Activated T-cell treated with anti-CD3 and anti-CD28 coated beads, Interleukin-2, amount 50 U/mL, for 48 hours (primary cell): ENCODE measurements at places on chromosomes 5 and 9.

DNA sequence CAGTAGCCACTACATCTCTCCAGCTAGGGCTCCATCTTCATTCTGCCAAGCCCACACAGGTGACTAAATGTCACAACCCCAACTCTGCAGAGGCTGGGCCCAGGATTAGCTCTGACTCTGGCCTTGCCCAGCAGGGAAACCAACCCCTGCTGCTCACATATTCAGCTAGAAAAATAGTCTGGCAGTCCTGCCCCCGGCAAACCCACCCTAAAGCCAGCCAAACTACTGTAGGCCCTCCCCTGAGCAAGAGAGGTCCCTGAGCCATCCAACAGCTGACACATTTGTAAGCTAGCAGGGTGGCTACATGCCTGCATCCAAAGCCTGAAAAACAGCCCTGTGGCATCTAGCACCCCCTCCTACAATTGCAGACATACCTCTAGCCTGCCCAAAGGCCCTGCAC is 11.3 kb upstream of the HAVCR2 start:
- no peak for DNase-seq

DNA sequence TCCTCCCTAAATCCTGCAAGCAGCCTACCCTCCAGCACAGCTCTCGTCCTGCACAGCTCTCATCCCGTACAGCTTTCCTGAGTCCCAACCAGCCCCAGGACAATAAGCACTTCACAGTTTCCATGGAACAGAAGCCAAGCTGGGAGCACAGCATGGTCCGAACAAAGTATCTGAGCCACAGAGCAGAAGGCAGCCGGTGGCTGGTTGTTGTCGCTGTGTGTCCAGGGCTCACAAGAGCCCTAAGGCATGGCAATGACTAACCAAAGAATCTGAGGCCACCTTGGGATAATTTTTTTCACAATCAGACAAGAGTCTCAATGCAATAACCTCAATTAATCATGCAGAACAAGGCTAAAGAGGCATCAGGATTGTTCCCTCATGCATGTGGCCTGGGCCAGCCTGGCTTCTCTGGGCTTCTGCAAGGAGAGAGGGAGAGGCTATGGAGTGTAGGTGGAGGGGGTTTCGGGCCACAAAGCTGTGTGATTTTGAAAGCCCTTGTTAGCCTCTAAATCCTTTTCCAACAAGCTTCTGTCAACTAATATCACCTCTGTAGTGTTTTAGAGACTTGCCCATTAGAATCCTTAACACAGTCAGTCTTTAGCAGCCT is 323.4 kb downstream of the PIK3R1 start:
- no peak for DNase-seq

DNA sequence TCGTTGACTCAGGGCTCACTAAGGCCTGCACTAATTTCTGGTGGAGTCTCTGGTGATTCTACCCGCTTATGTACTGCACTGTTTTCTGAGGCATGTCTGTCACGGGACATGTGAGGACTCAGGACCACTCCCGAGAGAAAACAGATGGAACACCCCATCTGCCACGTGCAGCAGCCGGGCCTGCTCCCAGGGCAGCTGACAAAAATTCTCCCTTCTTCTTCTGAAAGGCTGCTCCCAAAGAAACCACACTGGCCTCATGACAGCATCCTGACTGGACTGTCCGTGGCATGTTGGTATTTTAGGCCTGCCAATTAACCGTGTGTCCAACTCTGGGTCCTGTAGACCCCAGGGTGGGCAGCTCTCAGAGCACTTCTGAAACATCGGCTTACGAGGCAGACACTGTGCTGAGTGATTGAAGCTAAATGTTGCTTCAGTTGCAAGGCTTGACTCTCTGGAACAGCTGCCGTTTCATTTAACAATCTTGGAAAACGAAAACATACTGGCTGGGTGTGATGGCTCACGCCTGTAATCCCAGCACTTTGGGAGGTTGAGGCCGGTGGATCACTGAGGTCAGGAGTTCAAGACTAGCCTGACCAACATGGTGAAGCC is 39.0 kb downstream of the FAM240B start:
- DNase-seq, result no peak

GRCh38 chr9:72779614-72780013 is 173.2 kb downstream of the ALDH1A1 start:
- no peak for DNase-seq

DNA sequence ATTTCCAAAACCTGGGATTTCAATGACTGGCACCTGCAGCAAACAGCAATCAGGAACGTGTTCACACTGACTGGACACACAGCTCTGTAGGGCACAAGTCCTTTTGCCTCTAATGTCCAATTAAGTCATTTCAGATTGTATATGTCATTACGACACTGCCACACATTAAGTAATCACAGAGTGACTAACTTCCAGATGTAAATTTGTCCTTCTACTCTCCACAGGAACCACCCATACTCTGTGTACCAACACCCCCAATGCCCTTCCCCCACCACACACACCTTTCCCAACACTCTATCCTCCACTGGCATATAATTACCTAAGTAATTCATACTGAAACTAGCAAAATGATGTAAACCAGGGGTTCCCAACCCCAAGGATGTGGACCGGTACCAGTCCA is 30.5 kb downstream of the LARS1 start:
- DNase-seq, result no peak

DNA sequence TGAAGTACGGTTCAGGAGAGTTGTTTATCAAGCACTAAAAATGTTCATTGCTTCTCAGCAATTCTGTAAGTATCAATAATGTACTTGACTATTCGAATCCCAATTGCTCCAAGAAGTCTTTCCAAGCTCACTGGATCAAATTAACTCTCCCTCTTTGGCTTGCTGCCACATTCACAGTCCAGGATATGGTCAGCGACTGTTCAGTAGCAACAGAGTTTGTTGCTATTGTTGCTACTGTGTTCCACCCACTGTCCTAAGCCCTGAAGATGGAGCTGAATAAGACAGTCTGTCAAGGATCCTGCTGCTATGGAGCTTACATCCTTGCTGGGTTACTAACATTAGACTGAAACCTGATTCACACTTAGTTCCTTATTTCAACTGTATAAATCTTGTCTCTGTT is 110.8 kb downstream of the FGF10 start:
- no peak for DNase-seq

DNA sequence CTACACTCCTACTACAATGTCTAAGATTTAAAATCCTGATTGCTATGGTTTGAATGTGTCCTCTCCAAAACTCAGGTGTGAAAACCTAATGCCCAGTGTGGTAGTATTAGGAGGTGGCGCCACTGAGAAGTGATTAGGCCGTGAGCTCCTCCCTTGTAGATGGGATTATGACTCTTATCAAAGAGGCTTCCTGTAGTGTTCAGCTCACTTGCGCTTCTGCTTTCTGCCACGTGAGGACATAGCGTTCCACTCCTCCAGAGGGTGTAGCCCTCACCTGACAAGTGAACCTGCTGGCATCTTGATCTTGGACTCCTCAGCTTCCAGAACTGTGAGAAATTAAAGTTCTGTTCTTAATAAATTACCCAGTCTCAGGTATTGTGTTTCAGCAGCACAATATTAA is 33.0 kb upstream of the WHRN start:
- DNase-seq, result peak; percentile 25

- no peak for DNase-seq
Measured at GRCh38 chr5:124650147-124650561, 96.3 kb downstream of the ZNF608 start.

DNA sequence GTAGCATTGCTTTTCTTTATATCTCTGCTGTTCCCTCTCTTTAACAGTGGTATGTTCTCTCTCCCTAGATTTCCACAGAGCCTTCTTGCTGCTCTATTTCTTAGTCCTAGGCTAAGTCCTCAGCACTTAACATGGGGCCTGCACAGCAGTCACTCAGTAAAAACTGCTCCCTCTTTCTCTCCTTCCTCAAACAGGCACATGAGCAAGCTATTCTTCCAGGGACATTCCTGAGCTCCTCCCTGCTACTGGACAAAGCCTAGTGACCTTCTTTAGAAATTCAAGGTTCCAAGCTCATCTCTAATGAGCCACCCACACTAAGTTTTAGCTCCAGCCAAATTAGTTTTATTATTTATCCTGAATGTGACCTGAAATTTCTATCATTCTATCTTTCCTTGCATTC is 39.5 kb downstream of the TRIM32 start:
- no peak for DNase-seq

DNA sequence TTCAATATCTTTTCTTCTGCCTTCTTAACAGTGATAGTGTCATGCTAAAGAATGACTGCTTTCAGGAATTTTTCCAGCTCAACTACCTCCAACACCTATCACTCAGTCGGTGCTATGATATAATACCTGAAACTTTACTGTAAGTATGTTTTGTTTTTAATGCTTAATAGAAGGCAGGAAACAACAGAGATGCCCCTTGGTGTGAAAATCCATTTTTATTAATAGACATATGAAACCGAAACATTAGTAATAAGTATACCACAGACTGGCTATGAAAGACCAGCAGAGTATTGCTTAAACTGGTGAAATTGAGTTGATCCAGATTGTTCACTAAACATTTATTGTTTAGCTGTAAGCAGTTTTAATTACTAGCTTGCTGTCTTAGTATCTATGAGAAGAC is 25.2 kb downstream of the SKP2 start:
- DNase-seq, result no peak

DNA sequence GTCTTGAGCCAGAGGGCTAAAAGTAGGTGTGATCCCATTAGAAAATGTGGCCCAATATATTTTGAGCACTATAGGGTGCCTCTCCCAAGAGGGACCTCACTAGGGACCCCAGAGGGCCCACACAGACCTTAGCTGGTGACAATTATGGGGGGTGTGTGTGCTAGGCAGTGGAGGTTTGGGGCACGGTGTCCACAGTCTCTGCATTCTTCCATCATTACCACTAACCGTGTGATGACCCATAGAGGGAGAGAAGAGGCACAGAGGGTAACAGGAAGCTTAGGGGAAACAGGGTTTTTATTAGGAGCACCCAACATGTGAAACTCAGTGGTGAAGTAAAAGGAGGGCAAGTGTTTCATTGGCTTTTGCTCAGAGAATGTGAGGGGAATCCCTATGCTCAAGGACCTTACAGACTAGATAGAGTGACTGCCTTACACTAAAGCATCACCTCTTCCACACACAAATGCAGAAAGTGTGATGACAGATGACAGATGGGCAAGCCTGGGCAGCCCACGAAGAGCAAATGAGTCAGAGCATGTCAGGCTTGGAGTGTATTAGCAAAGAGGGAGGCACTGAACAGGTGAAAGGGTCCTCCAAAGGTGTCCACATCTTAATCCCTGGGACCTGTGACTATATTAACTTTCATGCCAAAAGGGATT is 2.5 kb upstream of the ACTL7A start:
- no peak for DNase-seq

- peak; percentile 10 for DNase-seq
Measured at GRCh38 chr5:132243366-132243977, 14.0 kb upstream of the PDLIM4 start.

DNA sequence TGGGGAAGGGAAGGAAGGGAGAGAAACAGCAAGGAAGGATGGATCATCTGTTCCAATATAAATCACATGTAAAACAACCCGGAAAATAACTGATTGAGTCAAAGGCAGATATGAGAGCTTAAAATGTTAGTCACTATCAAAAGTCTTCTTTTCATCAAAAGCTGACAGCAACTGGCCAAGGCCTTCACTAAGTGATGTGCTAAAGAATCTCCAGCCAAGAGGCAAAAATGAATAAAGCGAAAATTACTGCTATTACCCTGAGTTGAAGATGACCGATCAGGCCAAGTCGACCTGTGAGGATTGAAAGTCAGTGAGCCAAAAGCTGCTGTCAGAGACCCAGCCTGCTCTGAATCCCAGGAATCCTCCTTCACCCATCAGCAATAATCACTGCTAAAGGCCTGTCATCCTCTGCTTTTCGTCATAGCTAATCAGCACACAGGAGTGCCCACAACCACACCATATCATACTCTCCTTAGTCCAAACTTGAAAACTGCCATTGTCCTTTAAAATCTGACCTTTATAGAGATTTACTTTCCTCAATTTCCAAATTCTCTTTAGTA is 736.9 kb downstream of the TLE1 start:
- DNase-seq, result no peak

DNA sequence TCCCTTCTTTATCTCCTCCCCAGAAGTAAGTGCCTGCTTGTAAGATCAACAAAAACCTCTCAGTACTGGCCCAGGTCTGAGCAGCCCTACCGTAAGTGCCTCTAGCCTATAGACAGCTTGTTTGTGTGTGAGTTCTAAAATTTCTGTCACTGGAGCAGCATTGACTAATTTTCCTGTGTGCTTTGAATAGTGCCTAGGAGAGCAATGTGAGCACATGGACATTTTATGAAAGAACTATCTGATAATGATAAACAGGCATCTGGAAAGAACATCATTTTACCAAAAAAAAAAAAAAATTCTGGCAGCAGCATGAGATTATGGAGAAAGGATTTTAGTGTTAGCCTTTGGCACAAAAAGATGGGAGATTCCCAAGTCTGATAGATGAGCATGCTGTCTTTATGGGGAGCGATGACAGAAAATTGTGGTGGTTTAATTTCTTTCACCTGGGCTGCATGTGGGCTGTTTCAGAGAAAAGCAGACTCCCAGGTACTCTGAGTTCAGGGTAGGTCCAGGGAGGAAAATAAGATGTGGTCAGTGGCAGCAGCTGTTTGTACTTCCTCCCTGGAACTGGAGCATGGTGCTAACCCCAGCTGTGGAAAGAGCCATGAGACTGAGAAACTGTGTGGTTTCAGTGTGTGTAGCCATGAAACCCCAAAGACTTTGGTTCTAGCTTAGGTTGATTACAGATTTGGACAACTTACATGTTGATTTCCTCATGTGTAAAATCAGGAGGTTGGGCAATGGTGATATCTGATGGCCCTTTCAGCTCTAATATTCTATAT is 419.9 kb downstream of the NTRK2 start:
- no peak for DNase-seq

GRCh38 chr5:142053426-142054151 is 40.8 kb upstream of the GNPDA1 start:
- DNase-seq, result no peak

GRCh38 chr5:145180371-145180770 is 654.8 kb downstream of the PRELID2 start:
- DNase-seq, result no peak

- no peak for DNase-seq
Measured at GRCh38 chr9:109941771-109942170, 161.8 kb downstream of the PALM2AKAP2 start.

DNA sequence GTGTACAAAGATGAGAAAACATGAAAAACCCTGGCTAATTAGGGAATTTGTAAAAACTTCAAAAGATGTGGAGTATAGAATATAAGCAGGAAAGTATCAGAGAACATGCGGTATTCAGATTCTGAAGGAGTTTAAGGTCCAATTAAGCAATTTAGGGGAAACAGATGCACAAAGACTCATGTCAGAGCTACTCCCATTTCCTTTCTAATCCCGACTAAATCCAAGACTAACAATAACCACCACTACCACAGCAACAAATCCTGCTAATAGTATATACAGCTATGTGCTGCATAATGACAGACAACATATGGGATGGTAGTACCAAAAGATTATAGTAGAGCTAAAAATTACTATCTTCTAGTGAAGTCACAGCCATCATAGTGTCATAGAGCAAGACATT is 102.1 kb downstream of the LURAP1L start:
- no peak for DNase-seq

GRCh38 chr5:1767524-1768282 is 31.9 kb downstream of the MRPL36 start:
- DNase-seq, result no peak
